ENCODE measurements at places on chromosomes 3 and 15.
A peak's percentile ranks its signal among the peaks of the same experiment; 100 is the strongest.

DNA sequence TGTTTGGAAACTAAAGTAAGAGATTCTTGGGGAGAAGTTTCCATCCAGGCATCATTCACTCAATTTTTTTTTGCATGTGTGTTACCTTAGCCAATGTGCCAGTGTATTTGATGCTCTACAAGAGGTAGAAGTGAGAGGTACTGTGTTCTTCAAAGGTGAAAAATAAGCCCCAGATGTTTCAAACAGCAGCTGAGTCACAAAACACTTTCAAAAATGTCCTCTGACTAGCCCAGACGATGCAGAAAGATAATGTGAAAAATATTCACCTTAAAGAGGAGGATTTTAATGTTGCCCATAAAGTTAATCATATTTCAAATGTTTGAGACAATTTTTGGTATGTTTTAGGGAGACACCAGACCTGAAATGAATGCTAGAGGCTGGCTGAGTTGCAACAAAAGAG is 107.7 kb upstream of the RASGRP1 start:
- DNase-seq: no peak

DNA sequence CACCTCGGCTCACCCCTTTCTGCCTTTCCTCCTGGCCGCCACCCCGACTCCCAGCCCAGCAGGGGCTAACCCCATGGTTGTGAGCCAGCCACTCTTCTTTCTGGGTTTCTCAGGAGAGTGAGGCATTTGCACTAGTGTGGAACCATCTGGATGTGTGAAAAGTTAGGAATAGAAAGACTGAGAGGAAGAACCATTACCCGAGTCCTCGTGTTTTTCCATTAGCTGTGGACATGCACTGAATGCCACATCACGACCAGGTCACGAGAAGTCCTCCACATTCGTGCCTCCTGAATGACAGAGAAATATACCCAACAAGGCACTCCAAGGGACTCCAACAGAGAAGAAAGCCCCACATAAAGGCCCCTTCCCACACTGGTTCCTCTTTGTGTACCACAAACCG is 18.0 kb upstream of the RAD18 start:
- no peak for DNase-seq

GRCh38 chr3:44814751-44815150 is 47.0 kb upstream of the TMEM42 start:
- no peak for DNase-seq

DNA sequence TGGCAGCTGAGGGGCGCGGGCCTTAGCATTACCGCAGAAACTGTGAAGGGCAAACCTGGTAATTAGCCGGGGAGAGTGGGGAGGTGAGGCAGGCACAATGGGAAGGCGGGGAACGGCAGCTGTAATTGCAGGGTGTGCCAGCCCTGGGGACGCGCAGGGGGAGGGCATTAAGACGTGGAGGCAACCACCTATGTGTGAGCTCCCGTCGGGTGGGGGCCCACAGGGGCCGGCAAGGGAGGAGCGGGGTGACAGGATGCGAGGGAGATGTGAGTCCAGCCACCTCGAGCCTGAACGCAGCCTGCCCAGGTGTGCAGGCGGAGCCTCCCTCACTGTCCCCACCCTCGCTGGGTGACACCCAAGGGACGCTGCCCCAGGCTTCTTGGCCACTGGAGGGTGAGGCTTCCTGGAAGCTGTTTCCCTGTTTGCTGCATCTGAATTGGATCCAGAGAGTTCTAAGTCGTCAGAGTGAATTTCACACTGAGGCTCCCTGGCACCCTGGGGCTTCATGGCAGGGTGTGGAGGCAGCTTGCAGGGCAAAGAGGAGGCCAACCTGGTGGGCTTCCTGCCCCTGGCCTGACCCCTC is 130.6 kb upstream of the MEF2A start:
- peak; percentile 52 for DNase-seq

DNA sequence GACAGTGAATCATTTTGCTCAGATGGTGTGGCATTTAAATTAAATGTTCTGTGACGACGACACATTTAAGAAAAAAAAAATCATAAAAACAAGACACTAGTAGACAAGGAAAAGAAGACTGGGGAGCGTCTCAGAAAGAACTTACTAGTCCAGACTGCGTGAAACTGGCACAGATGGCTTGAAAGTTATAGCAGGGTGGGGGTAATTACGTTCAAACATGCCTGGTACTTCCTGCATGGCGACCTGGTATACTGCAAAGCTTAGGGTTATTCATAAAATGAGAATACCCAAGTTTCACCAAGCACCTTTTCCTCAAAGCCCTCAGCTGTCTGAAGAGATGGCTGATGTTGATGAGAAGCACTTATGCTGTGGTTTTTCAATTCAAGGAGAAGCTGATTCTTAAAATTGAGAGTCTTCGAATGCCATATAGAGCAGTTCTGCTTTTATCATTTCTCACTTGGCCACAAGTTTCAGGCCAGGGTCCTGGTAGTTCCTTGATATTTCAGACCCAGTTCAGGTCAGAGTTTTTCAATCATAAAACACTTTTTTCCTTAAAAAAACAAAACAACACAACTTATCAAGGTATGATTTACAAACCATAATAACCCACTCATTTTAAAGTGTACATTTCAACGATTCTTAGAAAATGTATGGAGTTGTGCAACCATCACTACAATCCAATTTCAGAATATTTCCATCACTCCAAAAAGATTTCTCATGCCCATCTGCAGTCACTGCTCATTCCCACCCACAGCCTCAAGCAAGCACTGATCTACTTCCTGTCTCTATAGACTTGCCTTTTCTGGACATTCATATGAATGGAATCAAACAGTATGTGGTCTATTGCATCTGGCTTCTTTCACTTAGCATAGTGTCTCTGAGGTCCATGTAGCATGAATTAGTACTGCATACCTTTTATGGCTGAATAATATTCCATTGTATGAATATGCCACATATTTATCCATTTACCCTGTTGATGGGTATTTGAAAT is 24.7 kb downstream of the PCOLCE2 start:
- DNase-seq: no peak

GRCh38 chr3:111571907-111572460 is 23.2 kb downstream of the ZBED2 start:
- DNase-seq: no peak

DNA sequence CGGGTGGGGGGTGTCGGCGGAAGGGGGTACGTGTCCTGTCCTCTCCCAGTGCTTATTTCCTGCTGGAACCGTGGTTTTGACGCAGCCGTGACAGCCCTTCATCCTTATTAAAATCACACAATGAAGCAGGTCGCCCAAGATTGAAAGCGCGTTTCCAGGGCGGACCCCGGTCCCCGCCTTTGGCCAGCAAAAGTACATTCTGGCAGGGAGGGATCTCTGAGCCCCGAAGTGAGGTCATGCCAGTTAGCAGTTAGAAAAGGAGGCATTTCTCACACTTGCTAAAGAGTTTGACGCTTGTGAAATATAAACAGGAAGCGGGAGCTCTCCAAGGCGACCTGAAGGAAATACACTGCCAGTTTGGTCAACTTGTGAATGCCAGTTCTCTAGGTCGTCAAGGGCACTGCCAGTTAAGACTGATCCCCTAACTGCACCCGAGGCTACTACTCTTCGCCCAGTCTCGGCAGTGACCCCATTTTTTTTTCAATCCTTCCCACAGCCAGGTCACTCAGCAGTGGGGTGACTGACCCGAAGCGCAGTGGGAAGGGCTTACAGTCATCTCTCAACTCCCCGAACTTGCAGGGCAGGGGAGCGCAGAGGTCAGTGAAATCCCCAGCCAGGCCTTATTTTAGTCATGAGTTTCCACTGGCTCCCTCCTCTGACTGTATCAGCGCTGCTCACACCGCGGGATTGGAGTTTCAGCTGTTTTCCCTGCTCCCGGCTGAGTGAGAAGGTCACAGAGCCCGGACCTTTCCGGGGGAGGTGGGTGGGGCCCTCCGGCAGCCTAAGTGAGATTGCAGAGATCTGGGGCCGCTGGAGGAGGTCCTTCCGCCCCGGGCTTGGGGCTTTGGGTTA is 2.0 kb upstream of the BHLHE40 start:
- DNase-seq: peak; percentile 93

GRCh38 chr3:169304716-169305115 is 358.8 kb downstream of the MECOM start:
- DNase-seq: no peak

GRCh38 chr15:68632101-68632500 is 53.3 kb downstream of the CORO2B start:
- DNase-seq: no peak
